ENCODE measurements at places on chromosomes 13 and 19.
A peak's percentile ranks its signal among the peaks of the same experiment; 100 is the strongest.

GRCh38 chr19:14248578-14249011, 42.6 kb upstream of the ADGRL1 start:
- DNase-seq: peak; percentile 65

DNA sequence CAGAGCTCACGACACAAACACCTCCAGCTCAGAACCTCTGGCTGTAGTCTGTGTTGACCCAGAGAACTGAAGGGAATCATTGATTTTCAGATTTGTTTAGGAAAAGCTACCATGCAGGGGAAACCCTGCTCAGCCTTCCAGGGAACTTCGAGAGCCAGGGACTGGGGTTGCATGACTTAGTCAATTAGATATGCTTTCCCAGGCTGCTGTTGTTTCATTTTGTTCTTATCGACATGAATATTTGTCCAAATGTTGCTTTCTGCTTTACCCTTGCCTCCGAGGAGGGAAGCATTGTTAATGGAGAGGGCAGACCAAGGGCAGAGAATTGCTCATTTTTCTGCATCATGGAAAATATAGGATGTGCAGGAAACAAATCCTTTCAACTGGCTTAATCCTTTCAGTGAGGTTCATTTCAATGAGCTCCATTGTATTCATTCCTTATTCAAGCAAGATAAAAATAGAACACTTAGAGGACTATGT, 82.5 kb downstream of the KLF5 start:
- DNase-seq: no peak

DNA sequence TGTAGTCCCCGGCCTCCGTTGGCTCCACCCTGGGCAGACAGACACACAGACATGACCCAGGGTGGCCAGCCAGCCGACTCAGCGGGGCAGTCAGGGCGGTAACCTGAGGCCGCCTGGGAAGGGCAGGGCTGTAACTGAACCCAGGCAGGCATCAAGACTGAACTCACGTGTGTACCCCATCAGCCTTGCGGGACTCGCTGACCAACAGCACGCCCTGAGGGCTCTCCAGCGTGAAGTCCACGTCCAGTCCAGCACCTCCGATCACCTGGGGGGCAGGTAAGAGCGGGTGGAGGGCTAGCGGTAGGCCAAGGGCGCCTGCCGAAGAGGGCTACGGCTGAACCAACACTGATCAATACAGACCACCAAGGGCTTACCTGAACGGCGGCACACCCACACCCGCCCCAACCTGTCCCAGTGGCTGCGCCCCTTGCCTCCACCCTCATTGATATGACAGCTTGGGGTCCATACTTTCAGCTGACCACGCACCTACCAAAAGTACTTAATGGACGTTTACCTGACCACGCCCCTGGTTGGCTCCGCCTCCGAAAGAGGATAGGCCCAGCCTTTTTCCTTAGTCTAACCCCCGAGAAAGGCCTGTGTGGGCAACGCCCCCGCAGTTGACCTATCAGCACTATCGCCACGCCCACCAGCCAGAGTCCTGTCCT, 791 bp downstream of the TMED1 start:
- DNase-seq: no peak

GRCh38 chr19:38234615-38235014, 10.6 kb upstream of the DPF1 start:
- DNase-seq: no peak

DNA sequence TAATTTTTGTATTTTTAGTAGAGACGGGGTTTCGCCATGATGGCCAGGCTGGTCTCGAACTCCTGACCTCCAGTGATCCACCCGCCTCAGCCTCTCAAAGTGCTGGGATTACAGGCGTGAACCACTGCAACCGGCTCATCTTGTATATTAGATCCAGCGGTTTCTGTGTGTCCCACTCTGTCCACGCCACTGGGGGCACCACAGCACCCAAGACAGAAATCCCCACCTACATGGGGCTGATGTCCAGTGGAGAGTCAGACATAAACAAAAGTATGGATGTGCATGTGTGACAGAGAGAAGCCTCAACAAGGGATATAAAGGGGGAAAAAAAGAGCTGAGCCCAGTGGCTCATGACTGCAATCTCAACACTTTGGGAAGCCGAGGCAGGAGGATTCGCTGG, 65.8 kb upstream of the ADGRE5 start:
- no peak for DNase-seq

DNA sequence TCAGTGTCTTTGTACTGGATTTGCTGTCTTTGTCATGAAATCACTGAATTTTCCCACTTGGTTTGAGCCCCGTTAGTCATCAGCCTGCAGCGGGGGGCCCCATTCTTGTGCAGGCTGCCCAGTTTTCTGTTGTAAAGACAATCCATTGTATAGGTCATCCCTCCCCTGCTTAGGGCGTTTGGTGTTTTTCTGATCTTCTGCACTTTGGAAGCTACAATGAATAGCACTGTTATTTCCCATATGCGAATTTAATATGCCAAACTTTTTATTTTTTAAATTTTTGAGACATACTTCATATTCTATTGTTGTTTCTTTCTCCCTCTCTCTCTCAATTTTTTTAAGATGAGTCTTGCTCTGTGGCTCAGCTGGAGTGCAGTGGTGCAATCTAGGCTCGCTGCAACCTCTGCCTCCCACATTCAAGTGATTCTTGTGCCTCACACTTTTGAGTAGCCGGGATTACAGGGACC, 9.0 kb downstream of the SLC27A1 start:
- DNase-seq: no peak

DNA sequence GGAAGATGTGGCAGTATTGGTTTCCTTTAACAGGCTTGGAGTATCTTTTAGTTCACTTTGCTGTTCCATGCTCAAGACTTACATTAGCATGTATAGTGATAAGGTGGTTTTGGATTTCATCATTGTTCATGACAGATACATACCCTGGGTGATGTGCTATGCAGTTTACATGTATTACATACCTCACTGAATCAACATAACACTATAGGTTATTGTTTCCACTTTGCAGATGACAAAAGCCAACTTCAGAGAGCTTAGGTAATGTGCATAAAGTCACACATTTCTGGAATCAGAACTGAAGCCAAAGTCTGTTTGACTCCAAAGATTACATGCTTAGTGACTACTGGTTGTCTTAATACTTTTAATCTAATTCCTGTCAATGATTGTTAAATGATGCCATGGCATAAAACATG, 7.1 kb downstream of the COMMD6 start:
- DNase-seq: no peak

- DNase-seq: peak; percentile 29
Measured at GRCh38 chr13:113034451-113035212, 65.6 kb downstream of the MCF2L start.

- DNase-seq: no peak
Measured at GRCh38 chr19:29188289-29189032, 24.5 kb downstream of the UQCRFS1 start.

DNA sequence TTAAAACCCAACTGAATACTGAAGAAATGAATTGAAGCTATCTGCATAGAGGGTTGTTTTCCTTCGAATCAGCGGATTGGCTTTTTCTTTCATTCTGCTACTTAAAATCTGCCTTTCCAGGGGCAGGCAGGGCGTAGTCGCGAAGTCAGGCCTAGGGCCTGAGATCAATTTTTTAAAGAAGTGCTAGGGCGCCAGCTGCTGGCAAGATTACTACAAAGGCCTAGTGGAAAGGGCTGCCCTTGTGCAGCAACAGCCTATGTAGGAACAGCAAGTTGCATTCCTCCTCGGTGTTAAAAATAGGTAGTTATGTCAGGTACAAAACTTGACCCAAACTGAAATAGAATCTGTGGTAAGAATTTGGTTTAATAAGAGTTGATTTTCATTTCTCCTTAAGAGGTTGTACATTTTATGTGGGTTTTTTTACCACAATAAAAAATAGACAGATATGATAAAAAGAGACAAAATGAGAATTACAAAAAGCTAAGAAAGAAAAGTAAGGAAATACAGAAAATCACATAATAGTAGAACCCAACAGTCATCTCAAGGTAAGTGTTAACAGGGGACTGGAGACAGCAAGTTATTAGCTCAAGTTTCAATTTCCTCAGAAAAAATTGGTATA, 9.5 kb upstream of the URAD start:
- peak; percentile 38 for DNase-seq

DNA sequence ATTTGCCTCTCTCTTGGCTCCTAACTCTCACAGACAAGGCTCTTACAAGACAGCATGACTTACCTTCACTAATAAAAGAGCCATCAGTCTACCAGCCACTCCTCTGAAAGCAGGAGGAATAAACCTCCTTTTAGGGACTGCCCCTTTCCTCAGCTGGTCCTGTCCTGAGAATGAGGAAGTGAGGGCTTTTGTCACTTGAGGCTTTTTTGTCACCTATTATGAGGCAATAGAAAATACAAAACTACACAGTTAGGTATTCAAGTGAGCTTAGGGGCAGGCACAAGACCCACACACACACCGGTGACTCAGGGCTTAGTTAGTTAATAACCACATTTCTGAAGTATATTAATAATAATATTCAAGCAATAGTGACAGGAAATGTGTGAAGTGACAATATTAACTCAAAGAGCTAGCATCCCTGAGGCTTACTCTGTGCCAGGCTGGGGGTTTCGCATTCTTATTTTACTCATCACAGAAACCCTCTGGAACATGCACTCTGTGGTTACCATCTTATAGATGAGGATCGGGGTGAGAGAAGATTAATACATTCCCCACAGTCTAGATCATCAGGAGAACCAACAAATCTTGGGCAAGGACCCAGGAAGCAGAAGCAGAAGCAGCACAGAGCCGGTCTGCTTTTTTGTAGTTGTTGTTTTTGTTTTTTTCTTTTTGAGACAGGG, 379.9 kb downstream of the LIG4 start:
- peak; percentile 10 for DNase-seq

DNA sequence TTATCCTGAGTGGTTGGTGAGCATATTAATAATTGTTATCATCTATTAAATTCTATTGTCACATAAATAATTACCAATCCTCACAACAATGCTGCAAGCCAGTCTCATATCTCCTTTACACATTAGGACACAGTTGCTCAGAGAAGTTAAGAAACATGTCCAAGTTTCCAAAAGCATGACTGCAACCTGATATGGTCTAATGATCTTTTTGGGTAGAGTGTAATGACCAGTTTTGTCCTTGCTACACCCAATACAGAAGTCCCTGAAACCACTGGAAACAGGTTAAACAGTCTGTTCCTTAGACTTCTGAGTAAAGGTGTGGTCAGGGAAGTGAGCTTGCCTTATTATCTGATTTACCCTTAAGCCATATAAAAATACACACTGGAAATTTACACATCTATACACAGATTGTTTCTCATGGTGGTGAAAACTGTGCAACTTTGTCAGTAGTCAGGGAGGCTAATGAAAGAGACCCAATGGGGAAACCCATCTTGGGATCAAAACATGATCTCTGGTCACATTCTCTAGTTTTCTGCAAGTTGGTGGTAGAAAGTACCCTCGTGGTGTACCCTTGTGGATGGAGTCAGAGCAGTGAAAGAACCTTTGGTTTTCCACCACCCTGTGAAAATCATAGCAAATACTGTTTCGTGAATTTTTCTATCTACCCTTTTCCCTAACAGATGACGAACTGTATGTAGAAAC, 146.0 kb upstream of the KLF12 start:
- no peak for DNase-seq

GRCh38 chr19:13069415-13070359, 33.0 kb downstream of the LYL1 start:
- DNase-seq: no peak

GRCh38 chr13:34128661-34129060, 310.7 kb downstream of the RFC3 start:
- DNase-seq: no peak

- DNase-seq: peak; percentile 12
Measured at GRCh38 chr13:94322925-94323763, 156.3 kb downstream of the DCT start.

- DNase-seq: peak; percentile 24
Measured at GRCh38 chr19:42121656-42122069, 10.6 kb downstream of the POU2F2 start.

GRCh38 chr19:33333642-33334041, 31.3 kb upstream of the CEBPA start:
- DNase-seq: no peak

DNA sequence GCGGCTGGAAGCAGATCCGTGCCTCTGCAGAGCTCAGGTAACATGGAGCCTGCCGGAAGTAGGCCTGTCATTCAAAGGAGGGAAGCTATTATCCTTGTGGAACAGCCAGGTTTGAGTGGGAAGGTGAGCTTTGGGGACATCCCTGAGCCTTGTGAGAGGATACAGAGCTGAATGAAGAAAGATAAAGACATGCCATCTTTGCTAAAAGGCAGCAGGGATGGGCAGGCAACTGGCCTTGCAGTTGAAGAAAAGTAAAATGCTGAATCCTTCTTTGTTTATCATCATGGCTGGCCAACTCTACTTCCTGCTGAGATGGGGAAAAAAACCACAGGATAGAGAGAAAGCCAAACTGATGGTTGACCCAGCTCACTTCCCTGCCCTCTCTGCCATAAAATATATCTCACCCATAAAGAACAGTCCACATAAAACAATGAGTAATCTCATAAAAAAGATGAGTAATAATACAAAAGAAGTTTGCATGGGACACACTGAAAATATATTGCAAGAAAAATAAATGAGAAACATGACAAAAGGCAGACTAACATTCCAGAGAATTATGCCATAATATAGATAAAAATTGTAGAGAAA, 226.3 kb downstream of the DLEU7 start:
- DNase-seq: peak; percentile 46

- DNase-seq: no peak
Measured at GRCh38 chr13:42538996-42539395, 35.0 kb upstream of the TNFSF11 start.

GRCh38 chr13:43357564-43357963, 334.2 kb downstream of the DNAJC15 start:
- no peak for DNase-seq

GRCh38 chr19:47720669-47721422, 7.6 kb downstream of the EHD2 start:
- no peak for DNase-seq

Data from H4 (cell line).